ENCODE measurements at places on chromosomes 5 and 9.

- peak; percentile 98 for DNase-seq
Measured at GRCh38 chr5:32522429-32523143, 62.8 kb upstream of the SUB1 start.

- no peak for DNase-seq
Measured at GRCh38 chr9:70950270-70950669, 171.2 kb downstream of the TRPM3 start.

DNA sequence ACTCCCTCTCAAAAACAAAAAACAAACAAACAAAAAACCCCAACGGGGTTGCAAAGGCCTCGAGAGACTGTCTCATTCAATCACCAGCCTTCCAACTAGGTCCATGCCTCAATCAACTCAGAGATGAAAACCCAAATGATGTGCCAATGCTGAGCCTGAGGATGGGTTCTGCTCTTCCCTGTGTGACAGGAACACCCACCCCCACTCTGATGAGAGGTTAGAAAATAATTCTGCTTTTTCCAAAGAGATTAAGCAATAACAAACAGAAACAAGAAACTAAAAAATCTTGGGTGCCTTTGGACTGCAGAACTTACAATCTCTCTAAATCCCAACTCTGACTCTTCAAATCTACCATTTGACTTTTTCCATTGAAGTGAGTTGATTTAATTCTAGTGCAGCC is 25.5 kb upstream of the FBP1 start:
- DNase-seq, result no peak

GRCh38 chr5:141960018-141960417 is 2.0 kb upstream of the PCDH12 start:
- peak; percentile 21 for DNase-seq

- peak; percentile 6 for DNase-seq
Measured at GRCh38 chr9:8486095-8486494, 686.5 kb upstream of the DMAC1 start.

DNA sequence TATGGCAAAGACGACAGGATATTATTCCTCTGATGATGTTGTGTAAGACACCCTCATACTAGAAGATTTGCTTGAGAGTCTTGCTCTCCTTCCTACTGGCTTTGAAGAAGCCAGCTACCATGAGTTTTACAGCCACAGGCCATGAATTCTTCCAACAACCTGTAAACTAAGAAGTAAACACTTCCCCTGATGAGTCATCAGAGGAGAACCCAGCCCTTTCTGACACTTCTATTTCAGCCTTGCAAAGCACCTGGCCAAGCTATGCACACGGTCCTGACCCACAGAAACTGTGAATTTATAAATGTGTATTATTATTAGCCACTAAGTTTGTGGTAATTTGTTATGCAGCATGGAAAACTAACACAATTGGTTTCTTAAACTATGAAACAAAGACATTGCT is 288.8 kb upstream of the ADAMTSL1 start:
- no peak for DNase-seq

- no peak for DNase-seq
Measured at GRCh38 chr9:98491828-98492227, 216.9 kb downstream of the GABBR2 start.

- DNase-seq, result peak; percentile 41
Measured at GRCh38 chr5:90161414-90161813, 248.1 kb downstream of the CETN3 start.

DNA sequence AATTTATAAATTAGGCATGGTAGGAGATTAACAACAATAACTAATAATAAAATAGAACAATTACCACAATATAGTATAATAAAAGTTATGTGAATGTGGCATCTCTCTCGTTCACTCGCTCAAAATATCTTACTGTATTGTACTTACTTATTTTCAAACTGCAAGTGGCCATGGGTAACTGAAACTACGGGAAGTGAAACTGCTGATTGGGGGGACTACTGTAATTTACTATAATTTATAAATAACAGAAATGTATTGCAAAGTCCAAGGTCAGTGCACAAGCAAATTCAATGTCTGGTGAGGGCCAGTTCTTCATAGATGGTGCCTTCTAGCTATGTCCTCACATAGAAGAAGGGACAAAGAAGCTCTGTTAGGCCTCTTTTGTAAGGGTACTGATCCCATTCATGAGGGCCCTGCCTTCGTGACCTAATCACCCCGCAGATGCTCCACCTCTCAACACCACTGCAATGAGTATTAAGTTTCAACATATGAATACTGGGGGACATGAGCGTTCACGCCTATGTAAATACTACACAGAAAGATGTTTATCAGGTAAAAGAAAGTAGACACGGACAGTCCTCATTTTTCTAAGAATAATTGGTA is 39.0 kb downstream of the KCNIP1 start:
- DNase-seq, result peak; percentile 72

- no peak for DNase-seq
Measured at GRCh38 chr9:112188884-112189283, 13.8 kb upstream of the SUSD1 start.

DNA sequence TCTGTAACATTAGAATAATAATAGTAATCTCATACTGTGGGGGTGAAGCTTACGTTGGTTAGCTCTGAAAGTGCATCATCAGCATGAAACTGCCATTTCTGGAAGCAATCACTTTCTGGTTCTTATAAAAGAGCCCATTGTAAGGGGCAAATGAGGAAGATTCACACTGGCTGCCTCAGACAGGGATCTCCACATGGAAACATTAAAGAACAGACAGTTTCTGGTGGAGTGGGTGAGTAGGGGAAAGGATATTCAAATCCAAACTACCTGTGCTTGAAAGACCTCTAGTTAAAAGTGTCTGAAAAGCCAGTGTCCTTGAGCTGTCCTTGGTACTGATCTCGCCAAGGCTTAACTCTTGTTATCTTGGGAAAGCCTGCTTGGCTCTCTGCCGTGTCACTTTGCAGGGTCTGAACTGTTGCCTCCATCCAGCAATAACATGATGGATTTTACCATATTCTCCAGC is 19.1 kb upstream of the SLC31A2 start:
- DNase-seq, result peak; percentile 24

DNA sequence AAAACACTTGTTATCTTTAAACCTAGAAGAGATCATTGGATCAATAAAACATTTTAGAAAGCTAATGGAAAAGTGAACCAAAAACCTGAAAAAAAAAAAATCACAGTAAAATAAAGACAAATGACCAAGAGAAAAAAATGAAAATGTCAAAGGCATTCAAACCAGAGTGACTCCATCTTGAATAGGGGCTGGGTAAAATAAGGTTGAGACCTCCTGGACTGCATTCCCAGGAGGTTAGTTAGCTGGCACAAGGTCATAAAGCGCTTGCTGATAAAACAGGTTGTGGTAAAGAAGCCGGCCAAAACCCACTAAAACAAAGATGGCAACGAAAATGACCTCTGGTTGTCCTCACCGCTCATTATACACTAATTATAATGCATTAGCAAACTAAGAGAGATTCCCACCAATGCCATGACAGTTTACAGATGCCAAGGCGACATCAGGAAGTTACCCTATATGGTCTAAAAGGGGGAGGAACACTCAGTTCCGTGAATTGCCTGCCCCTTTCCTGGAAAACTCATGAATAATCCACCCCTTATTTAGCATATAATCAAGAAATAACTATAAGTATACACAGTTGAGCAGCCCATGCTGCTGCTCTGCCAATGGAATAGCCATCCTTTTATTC is 116.7 kb upstream of the NEK6 start:
- DNase-seq, result no peak

DNA sequence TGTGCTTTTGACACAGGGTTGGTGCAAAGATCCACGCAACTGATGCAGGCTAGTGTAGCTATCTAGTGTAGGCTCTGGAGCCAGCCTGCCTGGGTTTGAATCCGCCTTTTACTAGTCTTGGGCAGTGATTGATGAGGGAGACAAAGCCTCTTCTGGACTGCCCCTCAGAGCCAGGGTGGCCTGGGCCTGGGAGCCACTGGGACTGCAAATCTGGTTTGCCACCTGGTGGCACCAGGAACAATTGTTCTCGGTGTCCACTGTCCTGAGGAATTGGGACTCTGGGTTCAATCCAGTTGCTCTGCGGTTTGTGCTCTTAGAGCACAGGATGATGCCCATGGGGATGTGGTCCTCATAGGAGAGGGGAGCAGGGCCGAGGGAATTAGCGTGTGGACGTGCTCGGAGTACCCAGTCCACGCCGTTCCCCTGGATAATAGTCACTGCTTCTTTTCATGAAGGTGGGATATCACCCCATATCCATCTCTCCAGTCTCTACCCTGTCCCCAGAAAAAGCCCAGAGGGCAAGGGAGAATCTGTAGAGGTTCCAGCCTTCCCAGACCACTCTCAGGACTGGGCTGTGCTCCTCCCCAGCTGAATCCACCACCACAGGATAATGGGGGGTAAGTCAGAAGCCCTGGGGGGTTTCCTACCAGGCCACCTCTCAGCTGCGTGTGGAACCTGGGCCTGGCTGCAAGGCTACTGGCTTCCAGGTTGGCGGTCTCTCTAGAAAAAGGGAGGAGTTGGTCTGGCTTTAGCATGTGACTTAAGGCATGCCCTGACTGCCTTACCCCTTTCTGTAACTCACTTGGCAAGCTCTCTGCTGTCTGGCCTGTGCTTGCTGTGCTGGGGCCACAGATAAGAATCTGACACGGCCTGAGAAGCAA is 1.9 kb downstream of the B4GALT7 start:
- no peak for DNase-seq

DNA sequence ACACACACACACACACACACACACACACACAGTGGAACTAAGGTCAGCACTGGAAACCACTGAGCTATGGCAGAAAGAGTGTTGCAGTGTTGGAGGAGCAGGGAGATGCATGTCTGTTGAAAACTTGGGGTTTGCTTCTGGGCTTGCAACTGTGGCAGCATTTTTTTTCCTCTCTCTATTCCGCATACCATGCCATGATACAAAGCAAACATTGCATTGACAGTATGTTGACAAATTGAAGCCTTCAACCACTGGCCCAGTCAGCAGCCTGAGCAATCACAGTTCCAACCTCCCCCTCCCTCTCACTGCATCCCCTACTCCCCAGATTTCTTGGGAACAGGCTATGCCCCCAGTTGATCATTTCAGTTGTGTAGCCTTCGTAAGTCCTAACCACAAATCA is 478.1 kb upstream of the WWC1 start:
- DNase-seq, result no peak

DNA sequence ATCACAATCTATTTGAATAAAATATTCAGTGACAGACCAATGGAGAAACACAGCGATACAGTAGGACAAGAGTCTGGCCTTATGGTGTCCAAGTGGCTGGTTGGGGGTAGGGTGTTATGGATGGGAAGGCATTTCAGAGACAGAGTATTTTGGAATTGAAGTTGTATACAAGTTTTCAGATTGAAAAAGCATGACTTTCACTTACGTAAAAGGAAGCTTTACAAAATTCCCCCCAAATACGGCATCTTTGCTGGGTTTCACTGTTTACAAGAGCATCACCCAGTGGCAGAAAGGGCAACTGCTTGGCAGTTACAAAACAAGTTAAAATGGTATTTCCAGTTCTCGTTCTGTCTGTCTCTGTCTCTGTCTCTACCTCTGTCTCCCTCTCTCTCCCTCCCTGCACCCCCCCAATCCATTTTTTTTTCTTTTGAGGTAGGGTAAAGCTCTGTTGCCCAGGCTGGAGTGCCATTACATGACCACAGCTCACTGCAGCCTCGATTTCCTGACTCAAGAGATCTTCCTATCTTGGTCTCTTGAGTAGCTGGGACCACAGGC is 86.2 kb downstream of the PTPN3 start:
- peak; percentile 78 for DNase-seq

DNA sequence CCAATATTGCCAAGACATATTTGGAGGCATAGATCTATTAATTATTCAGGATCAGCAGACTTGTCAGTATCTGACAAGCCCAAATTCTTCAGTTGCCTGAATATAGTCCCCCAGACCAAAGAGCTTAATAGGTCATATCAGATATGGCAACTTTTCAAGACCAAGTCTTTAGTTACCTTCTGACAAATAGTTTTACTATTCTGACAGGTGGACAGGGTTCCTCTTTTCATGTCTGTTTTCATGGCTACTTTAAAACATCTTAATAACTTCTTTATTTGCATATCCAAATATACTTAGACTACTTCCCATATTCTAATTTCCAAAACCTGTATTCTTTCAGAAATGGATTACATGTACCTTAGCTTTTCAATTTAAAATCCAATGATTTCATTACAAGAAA is 65.4 kb downstream of the AUH start:
- no peak for DNase-seq

- peak; percentile 13 for DNase-seq
Measured at GRCh38 chr5:10825897-10826644, 65.0 kb upstream of the DAP start.

- DNase-seq, result no peak
Measured at GRCh38 chr9:5470122-5470521, 19.8 kb downstream of the CD274 start.

- no peak for DNase-seq
Measured at GRCh38 chr9:81999806-82000205, 11.2 kb downstream of the SPATA31D1 start.

- DNase-seq, result no peak
Measured at GRCh38 chr5:139481122-139481533, 1.4 kb downstream of the STING1 start.

DNA sequence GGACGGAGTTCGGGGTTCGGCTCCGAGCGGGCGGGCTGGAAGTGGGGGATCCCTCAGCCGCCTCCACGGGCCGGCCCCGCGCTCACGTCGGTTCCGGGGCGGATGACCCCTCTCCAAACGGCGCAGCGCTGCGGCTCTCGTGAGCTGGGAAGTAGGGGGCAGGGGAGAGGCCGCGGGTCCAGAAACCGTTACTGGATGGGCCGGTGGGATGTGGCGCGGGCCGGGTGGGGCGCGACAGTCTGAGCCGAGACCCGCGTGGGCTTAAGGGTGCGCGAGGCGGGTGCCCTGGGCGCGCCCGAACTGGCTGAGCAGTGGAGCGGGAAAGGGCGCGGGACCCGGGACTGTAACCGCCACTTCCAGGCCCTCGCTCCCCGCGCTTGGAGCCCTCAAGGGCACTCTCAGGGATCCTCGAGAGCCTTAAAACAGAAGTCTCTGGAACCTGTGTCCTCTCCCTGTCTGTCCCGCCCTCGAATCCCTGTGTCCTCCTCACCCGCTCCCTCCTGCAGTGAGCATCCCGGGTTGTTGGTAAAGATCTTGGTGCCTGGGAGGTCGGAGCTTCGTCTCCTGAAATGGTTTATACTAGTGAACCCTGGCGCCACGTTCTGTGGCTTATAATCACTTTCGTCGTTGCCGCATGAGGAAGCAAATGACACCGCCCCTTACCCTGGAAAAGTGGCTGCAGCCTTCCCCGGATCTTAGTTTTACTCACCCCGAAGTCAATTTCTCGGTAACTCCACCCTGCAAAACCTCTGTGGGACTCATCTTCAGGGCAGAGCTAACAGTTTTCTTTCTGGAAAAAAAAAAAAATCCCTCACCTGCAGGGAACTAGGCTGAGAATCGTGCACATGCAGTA is 571 bp upstream of the MARCHF11 start:
- no peak for DNase-seq

- DNase-seq, result no peak
Measured at GRCh38 chr9:137640862-137641261, 22.1 kb downstream of the EHMT1 start.

DNA sequence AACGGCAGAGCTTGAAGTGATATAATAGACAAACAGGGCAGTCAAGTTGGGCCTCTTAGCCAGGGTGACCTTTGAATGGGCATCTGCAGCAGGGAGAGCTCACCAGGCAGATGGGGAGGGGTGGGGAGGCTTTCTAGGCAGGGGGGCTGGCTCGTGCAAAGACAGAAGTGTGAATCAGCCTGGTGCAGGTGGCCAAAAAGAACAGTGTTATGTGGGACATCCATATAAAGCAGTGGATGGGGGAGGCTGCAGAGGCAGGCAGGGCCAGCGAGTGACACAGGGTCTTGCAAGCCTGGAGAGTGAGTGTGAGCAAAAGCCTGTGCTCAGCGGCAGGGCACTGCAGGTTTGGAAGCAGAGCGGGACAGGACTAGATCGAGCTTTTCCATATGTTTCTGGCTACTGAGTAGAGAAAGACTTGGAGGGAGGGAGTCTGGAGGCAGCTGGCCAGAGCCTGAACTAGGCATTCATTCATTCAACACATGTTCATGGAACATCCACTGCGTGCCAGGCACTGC is 14.2 kb upstream of the TTLL11 start:
- no peak for DNase-seq
